Uterus (tissue), 4 donors: ENCODE measurements at places on chromosomes 7 and 10.

- no peak for DNase-seq
These were observed 82.6 kb downstream of the PRKG1 start for GRCh38 chr10:51156926-51157325.

DNA sequence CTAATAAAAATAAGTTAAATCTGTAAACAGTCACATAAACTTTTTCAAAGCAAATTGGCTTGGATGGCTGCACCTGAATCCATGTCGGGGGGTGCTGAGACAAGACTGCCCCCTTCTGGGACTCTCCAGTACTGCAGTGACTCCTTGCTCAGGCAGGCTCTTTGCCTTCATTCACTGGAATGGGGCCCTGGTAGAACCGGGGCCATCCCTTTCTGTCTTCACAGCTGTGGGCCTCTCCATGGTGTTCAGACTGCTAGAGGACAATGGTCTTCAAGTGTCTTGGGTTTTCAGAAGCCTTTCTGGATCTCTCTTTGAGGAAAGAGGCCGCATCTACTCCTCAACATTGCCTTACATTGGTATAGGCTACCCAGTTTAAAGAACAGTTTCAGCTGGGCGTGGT is 16.1 kb upstream of the IMPDH1 start:
- DNase-seq: peak; percentile 72

DNA sequence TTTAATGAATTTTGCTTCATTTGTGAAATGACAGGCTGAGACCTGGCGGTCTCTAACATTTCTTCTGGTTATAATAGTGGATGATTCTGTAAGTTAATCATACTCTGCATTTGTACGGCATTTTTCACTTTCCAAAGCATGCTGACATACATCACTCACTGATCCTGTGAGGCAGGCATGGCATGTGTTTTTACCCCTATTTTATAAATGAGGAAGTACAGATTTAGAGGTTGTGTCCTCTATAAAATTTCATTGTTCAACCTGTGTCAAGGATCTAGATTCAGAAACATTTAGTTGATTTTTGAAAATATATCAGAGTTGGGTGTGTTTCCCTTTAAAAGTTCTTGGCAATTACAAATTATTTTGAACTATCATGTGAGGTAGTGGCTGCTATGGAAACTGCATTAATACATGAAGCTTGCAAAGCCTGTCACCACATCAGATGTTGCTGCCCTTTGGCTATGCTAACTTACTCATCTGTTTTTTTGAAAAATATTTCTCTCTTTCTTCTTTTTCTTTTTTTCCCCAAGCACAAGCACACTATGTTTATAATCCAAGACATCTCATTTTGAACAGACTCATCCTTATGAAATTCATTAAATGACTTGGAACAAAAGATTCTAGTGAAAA is 172.7 kb downstream of the GNAI1 start:
- DNase-seq: no peak

DNA sequence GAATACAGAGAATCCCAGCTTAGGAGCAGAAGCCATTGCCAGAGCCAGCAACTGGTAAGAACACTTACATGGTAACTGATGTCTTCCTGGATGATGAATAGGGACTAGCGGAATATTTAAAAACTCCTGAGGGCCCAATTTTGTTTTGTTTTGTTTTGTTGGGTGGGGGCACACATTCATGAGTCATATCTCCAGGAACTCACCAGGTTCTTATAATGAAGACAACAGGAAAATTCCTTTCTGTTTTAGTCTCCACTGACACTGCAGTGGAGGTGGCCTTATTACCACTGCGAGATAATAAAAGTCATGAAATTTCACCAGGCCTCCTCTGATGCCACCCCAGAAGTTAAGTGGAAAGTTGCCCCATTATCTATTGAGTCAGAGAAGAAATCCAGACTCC is 6.6 kb upstream of the CUZD1 start:
- DNase-seq: no peak

GRCh38 chr7:106347229-106347833 is 62.5 kb upstream of the NAMPT start:
- no peak for DNase-seq

- no peak for DNase-seq
These were observed 3.4 kb downstream of the RUFY2 start for GRCh38 chr10:68403701-68404100.

GRCh38 chr10:2777666-2778355 is 289.5 kb upstream of the PFKP start:
- no peak for DNase-seq

DNA sequence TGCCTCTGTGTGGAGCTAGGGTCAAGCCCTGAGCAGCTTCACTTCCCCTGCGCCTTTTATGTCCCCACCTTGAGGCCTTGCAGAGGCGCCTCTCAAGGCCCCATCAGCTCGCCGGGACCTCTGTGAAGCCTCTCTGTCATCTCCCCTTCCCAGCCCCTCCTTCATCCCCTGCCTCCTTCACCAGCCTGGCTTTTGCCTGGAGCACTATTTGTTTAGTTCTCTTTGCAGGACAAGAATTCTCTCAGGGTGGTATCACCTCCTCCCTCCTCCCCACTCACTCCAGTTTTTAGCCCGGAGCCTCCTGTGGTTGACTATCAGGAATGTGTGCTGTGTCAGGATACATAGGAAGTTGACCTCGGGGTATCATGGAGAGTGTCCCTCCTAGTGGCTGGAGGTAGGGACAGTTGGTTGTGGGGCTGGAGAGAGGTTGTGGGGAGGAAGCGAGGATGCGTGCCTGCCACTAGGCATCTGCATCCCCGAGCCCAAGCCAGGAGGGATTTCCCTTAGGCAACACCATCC is 89.8 kb upstream of the ANLN start:
- DNase-seq: no peak

GRCh38 chr7:158255558-158255957 is 332.1 kb downstream of the PTPRN2 start:
- no peak for DNase-seq

DNA sequence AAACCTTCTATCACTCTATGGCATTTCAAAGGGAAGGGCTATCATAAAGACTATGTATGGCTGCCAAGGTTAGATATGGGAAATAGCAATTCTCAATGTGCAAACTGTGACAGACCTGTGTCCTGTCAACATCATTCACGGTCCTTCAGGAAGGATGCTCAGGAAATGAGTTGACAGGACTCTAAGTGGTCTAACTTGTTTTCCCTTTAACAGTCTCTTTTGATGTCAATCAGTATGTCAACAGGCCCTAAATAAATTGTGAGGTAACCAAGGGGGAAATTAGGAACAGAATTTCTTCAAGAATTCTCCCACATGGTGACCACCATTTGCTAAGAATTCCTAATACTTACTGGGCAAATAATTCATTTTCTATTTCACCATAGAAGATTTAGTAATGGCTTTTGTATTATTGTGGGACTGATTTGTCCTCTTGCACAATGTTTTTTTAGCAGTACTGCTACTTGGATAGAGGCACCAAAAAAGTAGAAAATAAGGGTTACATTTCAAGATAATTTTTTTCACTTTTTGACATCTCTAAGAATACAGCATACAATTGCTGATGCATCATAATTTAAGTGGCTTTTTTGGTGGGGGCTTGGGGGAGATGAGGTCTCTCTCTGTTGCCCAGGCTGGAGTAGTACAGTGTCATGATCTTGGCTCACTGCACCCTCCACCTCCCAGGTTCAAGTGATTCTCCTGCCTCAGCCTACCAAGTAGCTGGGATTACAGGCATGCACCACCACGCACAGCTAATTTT is 275.8 kb downstream of the CACNA2D1 start:
- DNase-seq: no peak

DNA sequence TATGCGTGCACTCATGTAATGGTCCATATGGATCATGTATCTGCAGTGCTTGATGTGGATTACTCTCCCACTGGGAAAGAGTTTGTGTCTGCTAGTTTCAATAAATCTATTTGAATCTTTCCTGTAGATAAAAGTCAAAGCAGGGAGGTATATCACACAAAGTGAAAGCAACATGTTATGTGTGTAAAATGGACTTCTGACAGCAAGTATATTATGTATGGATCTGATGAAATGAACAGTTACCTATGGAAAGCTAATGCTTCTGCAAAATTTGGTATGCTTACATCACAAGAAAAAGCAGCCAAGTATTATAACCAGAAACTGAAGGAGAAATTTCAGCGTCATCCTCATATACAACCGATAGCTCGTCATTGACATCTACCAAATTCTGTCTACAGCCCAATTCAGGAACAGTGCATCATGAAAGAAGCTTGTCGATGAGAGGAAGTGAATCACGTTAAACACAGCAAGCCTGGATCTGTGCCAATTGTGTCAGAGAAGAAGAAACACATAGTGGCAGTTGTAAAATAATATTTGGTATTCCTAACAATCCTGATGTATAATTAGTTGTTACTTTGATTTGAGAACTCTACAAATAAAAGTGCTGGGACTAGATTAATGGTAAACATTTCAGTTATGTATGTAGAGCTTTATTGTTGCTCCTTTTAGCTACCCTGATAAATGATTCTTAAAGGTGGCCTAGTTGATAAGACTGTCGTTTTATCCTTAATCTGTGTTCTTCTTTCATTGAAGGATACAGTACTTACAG is 14.2 kb upstream of the SYPL1 start:
- DNase-seq: no peak
